ENCODE measurements at places on chromosomes 2 and 18. TPM values are rescaled to one million over a fixed set of nuclear protein-coding genes. Genes with fewer than 3 reads are reported as not detected.

PFN4 gene
- total RNA-seq = 1.2 TPM

REG3A gene
- total RNA-seq = not detected

CXCR1 gene
- not detected for total RNA-seq

COPS9 gene
- 93.6 TPM for total RNA-seq

RAX gene
- not detected for total RNA-seq

LYG1 gene
- total RNA-seq = 2.2 TPM

KATNAL2 gene
- total RNA-seq = 8.9 TPM

GPBAR1 gene
- total RNA-seq = 0.55 TPM

ITPRIPL1 gene
- total RNA-seq = 8.9 TPM

IL1F10 gene
- total RNA-seq = not detected

B3GNT7 gene
- 7.0 TPM for total RNA-seq

DNA sequence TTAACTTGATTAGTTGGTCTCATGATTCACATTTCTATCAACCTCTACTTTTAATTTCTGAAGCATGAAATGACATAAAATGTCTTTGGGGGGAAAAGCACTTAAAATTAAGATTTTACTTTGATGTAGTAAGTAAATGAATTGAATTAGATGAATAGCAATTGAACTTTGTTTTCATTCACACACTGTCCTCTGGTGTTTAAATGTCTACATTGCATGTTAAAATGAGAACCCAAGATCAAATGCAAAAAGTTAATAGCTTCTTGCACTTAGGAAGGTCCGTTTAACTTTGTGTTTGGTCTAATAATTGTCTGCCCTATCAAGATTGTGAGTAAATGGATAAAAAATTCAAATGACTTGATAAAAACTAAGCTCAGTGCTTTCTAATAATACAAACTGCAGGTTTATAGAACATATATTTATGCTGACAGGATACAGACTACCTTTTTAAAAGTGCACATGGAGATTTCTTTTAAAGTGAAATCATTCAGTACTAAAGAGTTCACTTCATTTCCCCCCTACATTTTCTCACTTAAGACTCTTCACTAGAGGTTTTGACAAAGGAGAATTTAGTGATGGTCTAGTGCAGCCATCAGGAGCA, 156.2 kb upstream of the NABP1 start:
- no peak for DNase-seq

DNA sequence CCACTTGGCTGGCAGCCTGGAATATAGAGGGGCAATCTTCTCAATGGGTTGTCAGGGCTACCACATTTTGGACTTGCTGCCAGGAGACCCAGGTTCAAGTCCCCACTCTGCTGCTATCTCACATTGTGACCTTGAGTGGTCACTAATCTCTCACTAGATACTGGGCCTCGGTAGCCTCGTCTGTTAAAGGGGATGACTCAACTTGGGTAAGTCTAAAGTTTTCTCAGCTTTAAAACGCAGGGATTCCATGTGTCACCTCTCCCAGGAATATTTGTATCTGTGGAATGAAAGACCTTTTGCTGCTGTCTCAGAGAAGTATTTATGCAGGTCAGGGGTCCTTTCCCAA, 86.3 kb downstream of the SEMA4F start:
- DNase-seq = no peak

- DNase-seq = no peak
These were observed 289.8 kb upstream of the UBE2E3 start for GRCh38 chr2:180690611-180691010.

- no peak for DNase-seq
These were observed 67.4 kb downstream of the MEP1B start for GRCh38 chr18:32257084-32257785.

- no peak for DNase-seq
These were observed 80.9 kb upstream of the POU3F3 start for GRCh38 chr2:104772996-104773395.

DNA sequence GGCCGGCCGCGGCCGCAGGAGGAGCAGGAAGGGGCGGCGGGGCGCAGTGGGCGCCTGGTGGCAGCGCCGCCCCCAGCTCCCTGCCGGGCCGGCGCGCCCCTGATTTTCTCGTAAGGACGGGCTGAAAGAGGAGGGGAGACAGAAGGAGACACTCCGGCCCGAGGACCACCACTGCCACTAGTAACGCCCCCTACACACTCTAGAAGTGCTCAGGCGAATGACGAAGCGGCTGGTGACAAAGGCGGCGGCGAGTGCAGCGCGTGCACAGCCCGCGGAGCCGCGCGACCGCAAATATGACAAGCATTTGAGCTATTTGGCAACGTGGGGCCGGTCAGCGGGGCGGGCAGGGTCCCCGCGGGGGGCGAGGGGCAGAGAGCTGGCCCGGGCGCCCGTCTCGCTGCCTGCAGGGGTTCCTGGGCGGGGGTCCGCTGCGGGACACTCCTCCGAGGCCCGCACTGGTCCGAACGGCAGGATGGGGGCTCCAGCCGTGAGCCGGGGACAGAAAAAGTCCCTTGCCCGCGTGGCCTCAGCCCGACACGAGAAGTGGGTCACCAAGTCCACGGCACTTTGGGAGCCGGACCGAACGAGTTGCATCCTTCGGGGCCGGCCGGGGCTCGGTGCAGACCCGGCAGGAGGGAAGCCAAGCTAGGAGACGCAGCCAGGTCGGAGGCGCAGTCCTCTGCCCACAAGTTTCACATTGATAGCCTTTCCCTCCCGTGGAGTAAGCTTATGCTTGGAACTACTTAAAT, 524 bp upstream of the SERTAD2 start:
- DNase-seq = peak; percentile 82

DNA sequence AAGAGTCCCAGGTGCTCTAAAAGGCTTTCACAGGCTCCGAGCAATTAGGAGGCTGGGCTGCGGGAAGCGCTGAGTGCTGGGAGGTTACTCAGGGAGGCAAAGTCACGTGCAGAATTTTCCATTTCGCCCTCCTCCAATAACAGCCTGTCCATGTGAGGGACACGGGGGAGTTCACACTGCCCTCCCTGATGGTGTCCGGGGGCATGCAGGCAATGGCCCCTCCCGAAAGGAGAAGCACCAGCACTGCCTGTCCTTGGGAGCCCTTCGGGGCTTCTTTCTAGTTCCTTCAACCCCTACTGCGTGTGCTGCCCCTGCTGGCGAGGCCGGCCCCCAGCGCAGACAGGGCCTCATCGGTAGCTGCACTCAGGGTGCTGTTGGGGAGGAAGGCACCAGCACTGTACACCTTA, 63.1 kb upstream of the HPCAL1 start:
- no peak for DNase-seq

DNA sequence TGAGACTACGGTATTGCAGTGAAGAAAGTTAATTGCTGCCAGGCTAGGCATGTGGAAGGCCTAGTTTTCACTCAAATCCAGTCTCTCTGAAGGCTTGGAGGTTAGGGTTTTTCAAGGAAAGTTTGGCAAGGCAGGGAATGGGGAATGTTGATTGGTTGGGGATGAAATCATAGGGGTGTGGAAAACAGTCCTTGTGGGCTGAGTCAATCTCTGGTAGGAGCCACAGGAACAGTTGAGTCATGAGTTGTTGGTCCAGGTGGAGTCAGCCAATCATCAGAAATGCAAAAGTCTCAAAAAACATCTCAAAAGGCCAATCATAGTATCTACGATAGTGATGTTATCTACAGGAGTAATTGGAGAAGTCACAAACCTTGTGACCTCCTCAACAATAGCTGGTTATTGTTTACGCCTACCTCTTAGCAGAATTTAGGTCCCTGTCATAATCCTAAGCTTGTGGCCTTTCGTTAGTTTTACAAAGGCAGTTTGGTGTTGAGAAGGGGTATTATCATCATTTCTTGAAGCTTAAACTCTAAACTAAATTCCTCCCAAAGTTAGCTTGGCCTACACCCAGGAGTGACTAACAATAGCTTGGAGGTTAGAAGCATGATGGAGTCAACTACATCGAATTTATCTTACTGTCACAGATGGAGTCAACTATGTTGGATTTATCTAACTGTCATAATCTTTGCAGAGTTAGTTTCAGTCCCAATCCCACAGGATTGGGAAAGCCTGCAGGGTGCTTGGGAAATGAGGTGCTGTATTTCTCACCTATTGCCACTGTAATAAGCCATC, 33.7 kb upstream of the APCDD1 start:
- no peak for DNase-seq

DNA sequence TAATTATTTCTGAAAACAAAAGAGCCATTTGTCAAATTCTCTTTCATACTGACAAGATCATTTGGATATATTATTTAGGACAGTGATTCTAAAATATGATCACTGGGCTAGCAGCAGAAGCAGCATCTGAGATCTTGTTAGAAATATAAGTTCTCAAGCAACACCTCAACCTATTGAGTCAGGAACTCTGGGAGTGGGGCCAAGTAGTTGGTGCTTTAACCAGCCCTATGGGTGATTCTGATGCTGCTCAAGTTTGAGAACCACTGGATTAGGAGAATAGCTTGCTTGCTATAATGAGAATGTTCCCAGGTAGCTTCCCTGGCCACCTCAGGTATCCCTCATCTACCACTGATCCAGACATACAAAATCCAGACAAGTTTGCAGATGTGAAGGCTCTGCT, 466.9 kb upstream of the CELF4 start:
- no peak for DNase-seq

GRCh38 chr18:56649996-56650395, 1.2 kb upstream of the WDR7 start:
- DNase-seq = no peak

- DNase-seq = no peak
These were observed 17.9 kb downstream of the KCNIP3 start for GRCh38 chr2:95314964-95315611.

- no peak for DNase-seq
These were observed 81.5 kb upstream of the SLC66A3 start for GRCh38 chr2:11073776-11074175.

- peak; percentile 59 for DNase-seq
These were observed 17.1 kb upstream of the VPS4B start for GRCh38 chr18:63439334-63439733.

- DNase-seq = no peak
These were observed 244.3 kb downstream of the SETBP1 start for GRCh38 chr18:44924785-44925499.

DNA sequence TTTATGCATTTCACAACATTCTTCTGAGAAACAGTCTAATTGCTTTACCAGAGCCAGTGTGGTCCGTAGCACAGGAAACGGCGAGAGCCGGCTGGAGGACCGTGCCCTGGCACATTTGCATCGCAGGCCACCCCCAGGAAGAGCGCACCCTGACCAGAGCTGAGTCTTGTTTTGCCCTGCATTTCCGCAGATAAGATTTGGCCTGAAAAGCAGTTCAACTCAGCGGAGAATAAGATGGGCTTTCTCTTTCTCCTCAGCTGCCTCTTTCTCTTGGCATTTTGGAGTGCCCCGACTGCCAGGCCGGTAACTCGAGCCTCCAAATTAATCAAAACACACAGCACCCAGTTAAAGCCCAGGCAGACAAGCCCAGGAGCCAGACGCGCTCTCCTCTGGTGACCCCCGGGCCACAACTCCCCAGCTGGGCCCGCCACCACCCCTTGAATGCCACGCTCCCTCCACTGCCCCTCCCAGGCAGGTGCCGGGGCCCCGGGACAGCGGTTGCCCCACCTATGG, 464 bp downstream of the COL4A4 start:
- DNase-seq = no peak

DNA sequence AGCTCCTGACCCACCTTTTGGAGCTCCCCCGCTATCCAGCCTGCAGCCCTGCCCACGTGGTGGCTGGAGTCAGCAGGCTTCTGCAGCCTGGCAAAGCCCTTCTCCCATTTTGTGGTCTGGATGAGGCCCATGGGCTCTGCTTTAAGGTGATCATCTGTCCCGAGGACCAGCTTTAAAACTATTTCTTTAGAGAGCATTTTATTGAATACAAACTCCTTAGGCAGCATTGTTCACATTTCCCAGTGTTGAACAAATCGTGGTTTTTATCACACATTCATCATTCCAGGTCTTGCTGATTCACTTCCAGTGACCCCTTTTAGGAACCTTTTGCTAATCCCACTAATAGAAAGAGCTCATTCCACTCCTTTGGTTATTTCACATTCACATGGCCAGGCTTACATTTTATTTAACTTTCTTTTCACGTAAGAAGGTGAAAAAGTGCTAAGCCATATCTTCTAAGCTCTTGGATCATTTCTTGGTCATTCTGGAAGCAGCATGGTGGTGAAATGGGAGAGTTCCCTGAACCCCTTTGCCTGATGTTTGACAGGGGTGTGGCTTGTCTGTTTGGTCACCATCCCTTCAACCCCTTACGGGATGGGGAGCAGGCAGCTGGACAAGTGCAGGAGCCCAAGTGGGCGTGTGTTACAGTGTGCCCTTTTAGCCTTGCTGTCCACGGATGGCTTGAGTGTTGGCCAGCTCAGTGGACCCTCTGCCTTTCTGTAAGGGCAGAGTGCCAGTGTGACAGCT, 80.4 kb upstream of the RAPGEF4 start:
- DNase-seq = no peak

DNA sequence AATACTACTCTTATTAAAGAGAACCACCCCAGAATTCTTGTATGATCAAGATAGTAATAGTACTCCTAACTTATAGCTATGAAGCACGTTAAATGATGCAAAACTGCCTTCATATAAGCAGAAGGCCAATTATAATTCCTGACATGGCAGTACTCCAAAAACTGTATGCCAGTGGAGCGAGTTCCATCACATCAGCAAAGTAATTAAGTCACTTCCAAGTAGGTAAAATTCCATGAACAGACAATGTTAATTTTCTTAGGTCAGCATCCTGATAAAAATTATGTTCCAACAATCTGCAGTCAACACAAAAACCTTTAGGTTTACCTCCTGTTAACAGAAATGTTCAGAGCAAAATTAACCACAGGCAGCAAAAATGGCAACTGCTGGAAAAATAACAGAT, 136.7 kb downstream of the CDH2 start:
- no peak for DNase-seq

DNA sequence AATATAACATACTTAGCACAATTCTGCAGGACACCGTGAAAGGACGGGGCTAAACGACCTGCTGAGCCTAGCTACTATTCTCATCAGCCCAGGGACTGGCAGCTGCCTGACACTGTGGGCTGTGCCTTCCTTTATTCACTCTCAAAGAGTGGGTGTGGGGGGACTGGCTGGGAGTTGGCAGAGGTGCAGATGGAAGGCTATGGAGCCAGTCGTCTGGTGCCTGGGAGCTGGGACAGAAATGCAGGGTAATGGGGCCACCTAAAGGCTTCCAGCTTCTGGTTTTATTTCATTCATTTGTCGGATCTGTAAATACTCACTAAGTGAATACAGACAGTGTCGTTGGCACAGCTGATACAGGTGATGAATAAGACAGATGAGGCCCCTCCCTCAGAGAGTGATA, 56.0 kb upstream of the NFU1 start:
- DNase-seq = no peak

- DNase-seq = no peak
These were observed 48.8 kb upstream of the PPP1CB start for GRCh38 chr2:28702878-28703277.

- DNase-seq = no peak
These were observed 15.0 kb upstream of the LAMA1 start for GRCh38 chr18:7132356-7133150.

- peak; percentile 40 for DNase-seq
These were observed 2.1 kb downstream of the GULP1 start for GRCh38 chr2:188293601-188294351.
